ENCODE measurements at places on chromosomes 7 and 10.

DNA sequence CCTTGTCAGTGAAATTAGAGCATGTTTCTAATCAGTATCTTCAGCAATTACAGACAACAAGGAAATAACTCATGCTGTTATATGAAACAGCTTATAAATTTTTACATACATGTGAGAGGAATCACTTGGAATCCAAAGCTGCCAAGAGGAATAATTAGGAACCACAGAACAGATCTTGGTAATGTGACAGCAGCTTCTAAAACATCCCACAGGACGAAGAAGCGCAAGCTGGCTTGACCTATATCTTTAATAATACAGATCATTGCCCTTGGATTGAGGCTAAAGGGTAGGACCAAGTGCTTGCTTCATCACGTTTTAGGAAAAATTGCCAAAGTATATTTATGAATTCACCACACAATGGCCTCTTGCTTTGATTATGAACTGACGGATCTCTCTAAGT, 869.8 kb downstream of the LRMDA start:
- no peak overlapping the region for H3K27ac ChIP-seq
- H3K27me3 ChIP-seq: no peaks in the 10 kb centered on the region
- no peak overlapping the region for H3K4me3 ChIP-seq
- no peaks in the 10 kb centered on the region for H3K36me3 ChIP-seq

DNA sequence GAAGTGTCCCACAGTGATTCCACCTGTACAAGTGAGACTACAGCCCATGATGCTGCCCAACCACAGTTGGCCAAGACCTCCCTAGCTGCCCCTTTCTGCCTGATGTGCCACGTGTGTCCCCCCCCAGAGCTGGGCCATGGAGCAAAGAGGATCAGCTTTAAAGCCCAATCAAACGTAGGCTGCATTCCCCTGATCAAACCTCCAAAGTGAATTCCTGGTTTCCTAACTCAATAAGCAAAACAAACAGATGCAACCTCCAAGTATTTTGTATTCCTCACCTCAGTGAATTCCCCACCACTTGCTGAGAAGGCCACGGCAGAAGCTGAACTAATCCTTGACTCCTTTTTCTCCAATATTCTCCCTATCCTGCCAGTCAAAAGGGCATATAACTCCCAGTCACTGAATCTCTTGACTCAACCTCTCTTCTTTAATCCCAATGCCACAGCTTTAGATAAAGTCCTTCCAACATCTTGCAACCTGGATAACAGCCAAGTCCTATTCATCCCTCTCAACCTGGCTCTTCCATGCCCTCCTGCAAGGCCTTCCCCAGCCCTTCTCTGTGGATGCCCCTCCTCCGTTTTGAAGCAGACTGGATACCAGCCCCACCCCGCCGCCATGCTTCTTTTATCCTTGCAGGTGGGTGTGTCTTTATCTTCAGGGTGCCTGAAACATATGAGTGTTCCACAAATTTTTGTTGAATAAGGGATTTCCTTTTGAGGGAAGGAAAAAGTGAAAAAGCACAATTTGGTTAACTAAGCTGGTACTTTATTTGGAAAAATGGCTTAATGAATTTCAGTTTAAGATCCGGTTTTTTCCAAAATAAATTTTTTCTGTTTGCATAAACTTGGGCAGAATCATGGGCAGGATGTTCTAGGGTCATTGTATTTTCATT, 285.2 kb upstream of the MKLN1 start:
- H3K27me3 ChIP-seq: no peaks in the 10 kb centered on the region
- H3K4me3 ChIP-seq: no peak overlapping the region
- no peaks in the 10 kb centered on the region for H3K36me3 ChIP-seq
- no peak for DNase-seq

- no peaks in the 10 kb centered on the region for H3K4me1 ChIP-seq
- no peak overlapping the region for H3K27ac ChIP-seq
- no peaks in the 10 kb centered on the region for H3K36me3 ChIP-seq
- no peak for DNase-seq
- H3K4me3 ChIP-seq: no peak overlapping the region
Observed at GRCh38 chr10:16009785-16010184, 149.5 kb upstream of the MINDY3 start.

DNA sequence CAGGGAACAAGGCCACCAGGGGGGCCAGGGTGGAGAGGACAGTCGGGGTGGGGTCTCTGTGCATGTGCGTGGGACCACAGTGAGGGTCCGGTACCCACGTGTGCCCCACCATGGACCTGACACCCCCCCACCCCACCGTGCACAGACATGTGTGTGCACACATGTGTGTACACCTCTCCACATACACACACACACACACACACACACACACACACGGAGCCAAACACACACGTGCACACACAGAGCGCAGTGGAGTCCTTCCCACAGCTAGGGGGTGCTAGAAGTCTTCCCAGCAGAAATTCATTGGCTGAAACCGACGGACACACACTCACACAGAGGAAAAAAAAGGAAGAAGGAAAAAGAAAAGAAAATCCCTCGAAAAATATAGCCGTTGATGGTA, 42.8 kb upstream of the GNA12 start:
- H3K4me3 ChIP-seq: no peak overlapping the region
- no peaks in the 10 kb centered on the region for H3K27me3 ChIP-seq
- H3K4me1 ChIP-seq: no peaks in the 10 kb centered on the region
- no peak overlapping the region for H3K27ac ChIP-seq
- DNase-seq: no peak

- no peak for DNase-seq
- H3K4me3 ChIP-seq: no peak overlapping the region
- no peaks in the 10 kb centered on the region for H3K27me3 ChIP-seq
- H3K4me1 ChIP-seq: peaks cover 26% of the 10 kb centered on the region
- H3K36me3 ChIP-seq: no peaks in the 10 kb centered on the region
- H3K27ac ChIP-seq: no peak overlapping the region
Observed at GRCh38 chr7:44750921-44751571, 2.4 kb downstream of the ZMIZ2 start.

GRCh38 chr10:112526139-112526538, 79.1 kb downstream of the VTI1A start:
- no peak overlapping the region for H3K4me3 ChIP-seq
- no peaks in the 10 kb centered on the region for H3K4me1 ChIP-seq
- H3K27me3 ChIP-seq: no peaks in the 10 kb centered on the region
- H3K36me3 ChIP-seq: no peaks in the 10 kb centered on the region

DNA sequence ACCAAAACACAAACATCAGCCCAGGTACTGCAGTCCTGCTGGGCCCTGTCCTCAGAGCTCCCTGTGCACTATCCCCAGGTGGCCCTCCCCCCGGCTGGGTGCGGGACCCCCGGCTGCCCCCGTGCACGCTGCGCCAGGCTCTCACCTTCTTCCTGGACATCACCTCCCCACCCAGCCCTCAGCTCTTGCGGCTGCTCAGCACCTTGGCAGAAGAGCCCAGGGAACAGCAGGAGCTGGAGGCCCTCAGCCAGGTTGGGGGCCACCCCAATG, 14.3 kb downstream of the ATG9B start:
- no peak overlapping the region for H3K27ac ChIP-seq
- no peak for DNase-seq
- peaks cover 5% of the 10 kb centered on the region for H3K4me1 ChIP-seq

DNA sequence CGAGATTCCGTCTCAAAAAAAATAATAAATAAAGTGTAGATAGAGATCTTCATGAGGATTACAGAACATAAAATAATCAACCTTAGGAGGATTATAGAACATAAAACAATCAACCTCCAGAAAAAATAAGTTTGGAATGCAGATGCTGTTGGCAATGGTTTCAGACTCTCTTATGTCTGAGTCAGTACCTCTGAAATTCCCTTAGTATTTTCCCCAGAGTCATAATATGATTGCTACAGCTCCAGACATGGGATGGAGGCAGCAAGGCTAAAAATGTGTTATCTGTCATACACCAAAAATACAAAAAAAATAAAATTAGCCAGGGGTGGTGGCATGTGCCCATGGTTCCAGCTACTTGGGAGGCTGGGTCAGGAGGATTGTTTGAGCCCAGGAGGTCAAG, 22.2 kb downstream of the CADPS2 start:
- H3K27me3 ChIP-seq: no peaks in the 10 kb centered on the region
- H3K4me3 ChIP-seq: no peak overlapping the region
- no peak for DNase-seq
- no peak overlapping the region for H3K27ac ChIP-seq
- no peaks in the 10 kb centered on the region for H3K36me3 ChIP-seq
- H3K4me1 ChIP-seq: no peaks in the 10 kb centered on the region

- H3K4me3 ChIP-seq: no peak overlapping the region
- H3K27me3 ChIP-seq: no peaks in the 10 kb centered on the region
- H3K36me3 ChIP-seq: no peaks in the 10 kb centered on the region
- DNase-seq: no peak
- no peaks in the 10 kb centered on the region for H3K4me1 ChIP-seq
Observed at GRCh38 chr7:55563596-55564325, 8.5 kb downstream of the VOPP1 start.

DNA sequence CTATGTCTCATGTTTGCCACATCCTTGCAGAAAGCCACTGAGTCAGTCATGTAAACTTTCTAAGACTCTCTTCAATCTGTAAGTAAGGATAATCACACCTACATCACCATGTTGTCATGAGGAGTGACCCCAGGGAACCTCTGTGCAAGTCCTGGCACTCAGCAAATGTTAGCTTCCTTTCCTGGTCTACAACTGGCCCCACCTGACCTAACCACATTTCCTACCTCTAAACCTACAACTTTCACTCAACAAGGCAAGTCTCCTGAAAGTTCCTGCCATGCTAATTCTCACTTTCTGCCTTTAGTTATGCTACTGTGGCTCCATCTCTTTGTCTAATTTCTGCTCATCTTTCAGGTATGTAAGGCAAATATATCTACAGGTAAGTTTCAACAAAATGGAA, 72.3 kb upstream of the SEM1 start:
- DNase-seq: no peak
- H3K27me3 ChIP-seq: no peaks in the 10 kb centered on the region
- H3K36me3 ChIP-seq: no peaks in the 10 kb centered on the region
- H3K4me1 ChIP-seq: no peaks in the 10 kb centered on the region

GRCh38 chr10:113823389-113823788, 30.5 kb downstream of the DCLRE1A start:
- no peaks in the 10 kb centered on the region for H3K27me3 ChIP-seq
- H3K4me1 ChIP-seq: no peaks in the 10 kb centered on the region
- H3K36me3 ChIP-seq: no peaks in the 10 kb centered on the region
- DNase-seq: no peak
- H3K4me3 ChIP-seq: no peak overlapping the region

GRCh38 chr10:17092216-17092944, 37.2 kb downstream of the CUBN start:
- no peak overlapping the region for H3K4me3 ChIP-seq
- DNase-seq: no peak
- no peaks in the 10 kb centered on the region for H3K27me3 ChIP-seq
- H3K36me3 ChIP-seq: no peaks in the 10 kb centered on the region
- no peaks in the 10 kb centered on the region for H3K4me1 ChIP-seq

DNA sequence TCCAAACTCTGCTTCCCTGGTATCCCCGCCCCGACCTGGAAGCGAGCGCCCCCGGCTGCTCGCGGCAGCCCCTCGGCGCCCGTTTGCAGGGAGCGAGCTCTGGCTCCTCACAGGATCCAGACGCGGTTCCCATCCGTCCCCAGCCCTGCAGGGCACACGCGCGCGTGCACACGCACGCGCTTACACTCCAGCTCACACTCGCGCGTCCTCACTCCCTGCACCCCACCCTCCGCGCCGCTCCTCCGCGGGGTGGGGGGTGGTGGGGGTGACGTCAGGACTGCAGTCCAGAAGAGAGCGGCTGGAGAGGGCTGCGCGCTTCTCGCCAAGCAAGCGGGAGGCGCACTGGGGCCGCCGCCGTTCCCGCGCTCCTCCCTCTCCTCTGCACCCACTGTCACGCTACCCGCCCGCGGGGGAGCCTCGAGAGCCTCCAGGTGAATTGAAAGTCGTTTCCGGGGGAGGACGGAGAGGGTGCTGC, 255.6 kb downstream of the OTUD1 start:
- no peaks in the 10 kb centered on the region for H3K36me3 ChIP-seq
- DNase-seq: no peak
- H3K4me1 ChIP-seq: no peaks in the 10 kb centered on the region

DNA sequence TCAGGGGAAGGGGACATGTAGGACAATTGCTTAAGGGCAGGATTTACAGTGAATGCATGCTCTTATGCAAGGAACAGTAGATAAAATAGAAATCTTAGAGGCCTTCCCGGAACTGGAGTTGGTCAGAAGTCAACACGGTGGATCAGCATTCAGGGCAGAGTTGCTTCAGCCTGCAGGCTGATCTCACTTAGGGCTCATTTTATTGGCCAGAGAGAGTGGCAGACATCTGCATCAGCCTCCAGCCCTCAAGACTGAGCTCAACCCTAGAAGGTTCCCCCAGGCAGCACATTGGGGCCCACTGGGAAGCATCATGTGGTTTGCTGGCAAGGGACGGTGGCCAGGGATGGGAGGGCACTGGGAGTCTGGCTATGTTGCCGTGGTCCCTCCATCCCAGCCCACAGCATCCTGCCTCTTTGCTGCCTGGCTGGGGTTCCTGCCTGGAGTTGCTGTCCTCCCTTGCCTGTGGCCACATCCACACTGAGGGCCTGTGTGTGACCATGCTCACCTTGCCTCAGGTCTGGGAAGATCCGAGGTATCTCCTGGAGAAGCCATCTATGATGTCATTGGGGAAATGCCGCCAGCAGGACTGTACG, 13.0 kb downstream of the SCART1 start:
- no peak for DNase-seq
- H3K4me1 ChIP-seq: no peaks in the 10 kb centered on the region
- no peaks in the 10 kb centered on the region for H3K27me3 ChIP-seq
- H3K27ac ChIP-seq: no peak overlapping the region

- DNase-seq: no peak
- no peaks in the 10 kb centered on the region for H3K4me1 ChIP-seq
- H3K27ac ChIP-seq: no peak overlapping the region
- no peak overlapping the region for H3K4me3 ChIP-seq
- H3K27me3 ChIP-seq: no peaks in the 10 kb centered on the region
- no peaks in the 10 kb centered on the region for H3K36me3 ChIP-seq
Observed at GRCh38 chr7:146090023-146090645, 26.5 kb upstream of the CNTNAP2 start.

GRCh38 chr7:14902589-14903067, at the start of gene DGKB:
Gene DGKB, minus strand, starts transcription at chr7:14902751.
- peak within 1 kb of the TSS; percentile 35 for H3K4me3 ChIP-seq
- no peak within 1 kb of the TSS for H3K27ac ChIP-seq
- no peaks in the 10 kb centered on the region for H3K36me3 ChIP-seq
- no peak for DNase-seq

GRCh38 chr10:98273057-98273850, 5.3 kb upstream of the LOXL4 start:
- no peaks in the 10 kb centered on the region for H3K27me3 ChIP-seq
- H3K4me3 ChIP-seq: no peak overlapping the region

DNA sequence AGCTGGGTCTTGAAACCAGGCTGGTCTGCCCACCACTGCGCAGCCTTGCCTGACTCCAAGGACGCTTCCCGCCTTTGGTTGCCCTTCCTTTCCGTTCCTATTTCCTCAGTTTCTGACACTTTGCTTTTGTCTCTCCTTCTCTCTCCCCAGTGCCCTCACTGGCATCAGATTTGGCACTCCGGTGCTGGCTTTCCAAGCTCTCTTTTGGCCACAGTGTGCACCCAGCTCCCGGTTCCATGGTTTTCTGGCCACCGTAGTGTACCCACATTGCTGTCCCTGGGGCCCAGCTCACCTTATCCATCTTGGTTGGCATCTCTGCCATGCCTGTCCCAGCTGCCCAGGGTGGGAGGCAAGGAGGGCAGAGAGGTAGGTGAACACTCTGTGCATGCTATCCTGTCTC, 142.2 kb downstream of the PLXNA4 start:
- H3K4me3 ChIP-seq: no peak overlapping the region
- H3K36me3 ChIP-seq: no peaks in the 10 kb centered on the region
- no peak for DNase-seq
